Frontal cortex (tissue), 4 donors: ENCODE measurements at places on chromosomes 12 and 14.

DNA sequence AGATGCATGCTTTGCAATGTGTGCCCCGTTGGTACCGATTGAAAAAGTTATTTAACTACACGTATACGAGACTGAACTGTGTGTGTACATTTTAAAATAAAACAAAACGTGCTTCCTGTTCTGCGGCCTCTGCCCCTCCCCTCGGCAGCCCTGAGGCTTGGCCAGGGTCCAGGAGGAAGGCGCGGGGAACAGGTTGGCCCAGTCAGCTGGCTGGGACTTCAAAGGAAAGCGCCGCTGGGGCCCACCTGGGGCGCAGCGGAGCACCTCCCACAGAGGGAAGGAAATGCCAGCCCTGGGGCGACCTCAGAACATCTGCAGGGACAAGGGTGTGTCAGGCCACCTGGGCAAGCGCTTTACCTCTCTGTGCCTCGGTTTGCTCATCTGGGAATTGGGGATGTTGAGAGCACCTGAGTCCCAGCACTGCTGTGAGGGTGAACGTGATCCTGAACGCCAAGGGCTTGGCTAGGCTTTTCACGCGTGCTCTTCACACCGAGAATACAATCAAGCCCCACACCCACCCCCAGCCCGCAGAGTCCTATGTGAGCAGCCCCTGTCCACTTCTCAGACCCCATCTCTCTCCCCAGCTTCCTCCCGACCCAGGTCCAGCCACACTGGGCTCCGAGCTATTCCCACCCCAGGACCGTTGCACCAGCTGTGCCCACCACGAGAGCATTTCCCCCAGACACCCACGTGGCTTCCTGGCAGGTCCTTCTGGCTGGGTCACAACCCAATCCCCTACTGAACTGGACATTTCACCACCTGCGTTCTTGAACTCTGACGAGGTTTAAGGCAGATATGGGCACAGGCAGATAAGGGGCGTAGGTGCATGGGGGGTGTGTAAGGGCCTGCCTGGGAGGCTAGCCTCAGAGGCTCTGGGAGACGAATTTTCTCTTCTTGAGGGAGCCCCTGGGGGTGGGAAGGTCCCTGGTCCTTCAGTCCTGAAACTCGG, 41.9 kb upstream of the NCOR2 start:
- DNase-seq: no peak

DNA sequence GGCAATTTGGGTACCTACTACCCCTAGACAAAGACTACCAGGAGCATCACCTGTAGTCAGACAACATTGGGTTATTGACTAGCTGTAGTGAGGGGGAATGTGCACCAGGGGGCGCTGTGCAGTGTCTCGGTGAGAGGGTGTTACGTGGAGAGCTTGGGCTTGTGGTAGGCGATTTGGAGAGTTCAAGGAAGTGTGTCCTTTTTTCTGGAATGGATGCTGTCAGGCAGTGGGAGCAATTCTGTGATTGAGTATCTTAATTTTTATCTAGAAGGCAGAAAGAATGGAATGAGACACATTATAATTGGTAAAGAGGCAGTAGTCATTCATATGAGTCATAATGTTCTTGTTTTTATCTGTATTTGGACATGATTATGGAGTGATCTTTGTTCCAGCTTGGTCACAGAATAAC, 187.7 kb downstream of the GALC start:
- DNase-seq: no peak

DNA sequence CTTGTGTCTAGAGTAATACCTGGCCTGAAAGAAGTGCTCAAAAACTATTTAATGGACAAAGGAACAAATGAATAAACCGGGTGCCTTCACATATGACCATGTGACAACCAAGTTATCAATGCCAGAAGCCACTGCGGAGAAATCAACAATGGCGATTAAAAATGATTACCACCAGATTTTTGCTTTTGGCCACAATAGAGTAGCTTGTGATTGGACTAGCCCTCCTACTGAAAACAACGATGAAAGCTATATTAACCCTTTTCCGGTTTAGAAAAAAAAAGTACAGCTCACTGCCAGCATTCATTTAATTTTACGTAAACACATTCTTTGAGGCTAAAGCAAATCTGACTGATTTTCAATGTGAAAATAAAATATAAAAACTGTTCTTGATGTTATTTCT, 41.6 kb upstream of the TTC7B start:
- no peak for DNase-seq

- no peak for DNase-seq
Measured at GRCh38 chr12:110998165-110998564, 77.8 kb upstream of the MYL2 start.

GRCh38 chr14:84975241-84975902, 554.6 kb upstream of the FLRT2 start:
- no peak for DNase-seq
